ENCODE measurements at places on chromosomes 1 and 21.
A peak's percentile ranks its signal among the peaks of the same experiment; 100 is the strongest.

DNA sequence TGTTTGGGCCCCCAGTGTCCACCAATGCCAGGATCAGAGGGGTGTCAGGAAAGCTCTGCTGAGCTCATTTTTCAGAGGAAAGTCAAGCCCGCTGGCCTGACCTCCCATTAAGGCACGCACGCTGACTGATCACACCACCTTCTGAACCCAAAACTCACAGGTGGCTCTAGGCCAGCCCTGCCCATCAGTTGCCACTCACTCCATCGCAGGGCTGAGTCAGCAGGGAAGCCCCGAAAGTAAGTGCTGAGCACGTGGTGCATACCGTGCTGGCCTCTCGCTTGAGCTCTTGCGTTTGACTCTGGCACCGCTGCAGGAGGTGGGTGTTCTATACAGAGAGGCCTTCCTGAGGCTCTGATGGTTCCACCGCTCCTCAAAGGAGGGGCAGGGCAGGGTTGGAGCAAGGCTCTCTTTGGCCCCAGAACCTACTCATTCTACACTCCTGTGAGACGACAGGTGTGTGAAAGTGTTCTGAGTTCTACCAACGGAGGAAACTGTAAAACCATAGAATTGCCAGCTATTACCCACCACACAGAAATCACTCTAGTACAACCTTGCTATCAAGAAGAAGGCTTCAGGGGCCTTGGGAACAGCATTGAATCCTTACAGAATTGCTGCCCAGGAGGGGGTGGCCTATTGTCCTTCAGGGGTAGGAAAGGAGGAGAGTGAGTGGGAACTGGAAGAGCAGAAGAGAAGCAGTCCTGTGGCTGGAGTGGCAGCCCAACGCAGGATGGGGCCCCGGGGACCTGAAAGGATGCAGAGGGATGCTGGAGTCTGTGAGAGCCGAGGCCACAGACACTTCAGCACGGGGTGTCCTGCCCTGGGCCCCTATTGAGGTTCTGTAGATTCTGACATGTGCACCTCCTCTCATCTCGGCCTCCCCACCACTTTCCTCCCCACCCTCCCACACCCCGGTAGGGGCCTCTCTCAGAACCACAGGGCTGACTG lies 214.7 kb upstream of the EDN2 start:
- DNase-seq: no peak

GRCh38 chr1:211485480-211485857 lies 6.5 kb downstream of the RD3 start:
- no peak for DNase-seq

DNA sequence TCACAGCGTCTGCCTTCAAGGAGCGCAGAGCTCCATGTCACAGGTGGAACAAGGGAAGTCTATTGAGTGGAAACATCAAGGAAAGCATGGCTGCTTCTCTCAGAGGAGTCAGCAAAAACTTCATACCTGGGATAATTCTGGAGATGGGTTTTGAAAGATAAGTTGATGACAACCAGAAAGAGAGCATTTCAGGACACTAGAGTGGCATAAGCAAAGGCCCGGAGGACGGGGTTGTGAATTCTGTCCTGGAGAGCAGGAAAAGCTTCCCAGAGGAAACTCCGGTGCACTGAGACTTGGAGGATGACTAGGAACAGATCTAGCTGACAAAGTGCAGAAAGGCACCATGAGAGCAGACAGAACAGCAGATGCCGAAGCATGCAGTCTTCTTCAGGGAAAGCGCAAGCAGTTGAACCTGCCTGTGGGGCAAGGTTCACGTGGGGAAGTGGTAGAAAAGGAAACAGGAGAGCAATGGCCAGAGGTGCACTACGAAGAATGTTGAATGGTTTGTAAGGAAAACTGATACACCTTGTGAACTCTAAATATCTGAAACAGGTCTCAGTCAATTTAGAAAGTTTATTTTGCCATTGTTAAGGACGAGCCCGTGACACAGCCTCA lies 222.9 kb downstream of the PLPP3 start:
- DNase-seq: no peak

GRCh38 chr1:12502336-12503109 lies 115.5 kb downstream of the DHRS3 start:
- DNase-seq: no peak

GRCh38 chr1:119314001-119314796 lies 54.4 kb upstream of the HAO2 start:
- DNase-seq: no peak

- peak; percentile 62 for DNase-seq
Measured at GRCh38 chr1:111856411-111857185, 100.9 kb downstream of the DDX20 start.

GRCh38 chr1:229102741-229103391 lies 168.0 kb upstream of the RAB4A start:
- DNase-seq: no peak
